ENCODE measurements at places on chromosomes 12 and 14.
A peak's percentile ranks its signal among the peaks of the same experiment; 100 is the strongest.

DNA sequence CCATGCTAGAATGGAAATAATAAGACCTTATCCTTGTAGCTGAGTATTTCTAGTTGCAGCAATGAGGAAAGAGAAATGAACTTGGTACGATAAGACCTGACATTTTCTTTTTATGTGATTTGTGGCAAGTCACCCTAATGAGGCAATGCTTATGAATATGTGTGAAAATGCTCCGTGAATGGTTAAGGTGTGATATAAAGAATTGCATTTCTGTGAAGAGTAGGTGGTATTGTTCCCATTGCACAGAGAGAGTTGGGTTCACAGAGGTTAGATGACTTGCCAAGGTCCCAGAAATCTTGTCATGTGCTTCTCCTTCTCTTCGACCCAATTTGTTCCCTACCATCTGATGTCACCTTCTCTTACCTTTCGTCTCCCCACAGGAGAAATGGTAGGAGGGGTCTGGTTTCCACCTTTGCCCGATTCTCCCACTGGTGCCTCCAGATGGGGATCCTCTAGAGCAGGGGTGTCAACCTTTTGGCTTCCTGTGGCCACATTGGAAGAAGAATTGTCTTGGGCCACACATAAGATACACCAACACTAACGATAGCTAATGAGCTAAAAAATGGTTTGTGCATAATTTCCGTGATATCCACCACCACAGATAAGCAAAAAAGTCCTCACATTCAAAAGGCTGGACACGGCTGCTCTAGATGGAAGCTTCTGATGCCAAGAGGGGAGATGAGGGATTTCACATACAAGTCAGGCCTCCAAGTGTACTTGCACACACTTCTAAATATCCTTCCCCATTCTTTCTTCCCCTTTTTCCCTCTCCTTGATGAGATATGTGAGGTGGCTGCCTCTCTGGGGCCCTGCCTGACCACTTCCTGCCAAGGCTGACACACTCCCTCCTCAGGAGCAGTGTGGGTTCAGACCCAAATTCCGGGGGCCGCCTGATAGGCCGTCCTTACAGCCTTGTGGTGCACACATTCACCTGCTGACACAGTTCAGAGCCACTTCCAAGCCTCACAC is 96.1 kb downstream of the PLXNC1 start:
- no peak for ATAC-seq

DNA sequence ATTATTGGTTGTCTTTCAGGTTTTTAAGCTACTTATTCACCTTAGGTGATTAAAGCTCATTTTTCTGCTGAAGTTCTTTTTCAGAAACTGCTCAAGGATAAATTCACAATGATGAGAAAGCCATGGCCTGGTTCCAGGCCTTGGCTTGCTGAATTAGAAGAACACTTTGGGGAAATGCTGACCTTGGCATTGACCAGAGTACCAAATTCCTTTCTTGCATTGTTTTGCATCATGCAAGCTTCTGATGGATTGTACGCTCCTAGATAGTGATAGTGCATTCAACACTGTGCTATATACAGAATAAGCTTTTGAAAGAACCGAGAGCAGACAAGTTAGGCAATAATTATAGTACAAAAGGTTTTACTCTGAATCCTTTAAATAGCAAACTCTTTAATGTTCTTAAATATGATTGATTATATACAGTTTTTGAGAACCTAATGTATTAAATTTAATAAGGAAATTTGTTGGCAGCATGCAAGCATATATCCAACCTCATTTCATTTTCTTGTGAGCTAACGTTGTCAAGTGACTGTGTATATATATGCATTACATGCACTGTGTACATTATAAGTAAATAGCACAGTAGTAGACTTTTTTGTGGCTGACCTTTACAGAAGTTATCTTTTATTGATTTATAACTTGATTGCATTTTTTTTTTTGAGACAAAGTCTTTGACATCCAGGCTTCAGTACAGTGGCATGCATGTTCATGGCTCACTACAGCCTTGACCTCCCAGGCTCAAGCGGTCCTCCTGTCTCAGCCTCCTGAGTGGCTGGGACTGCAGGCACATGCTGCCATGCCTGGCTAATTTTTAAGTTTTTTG is 99.2 kb downstream of the DIP2B start:
- peak; percentile 63 for ATAC-seq

DNA sequence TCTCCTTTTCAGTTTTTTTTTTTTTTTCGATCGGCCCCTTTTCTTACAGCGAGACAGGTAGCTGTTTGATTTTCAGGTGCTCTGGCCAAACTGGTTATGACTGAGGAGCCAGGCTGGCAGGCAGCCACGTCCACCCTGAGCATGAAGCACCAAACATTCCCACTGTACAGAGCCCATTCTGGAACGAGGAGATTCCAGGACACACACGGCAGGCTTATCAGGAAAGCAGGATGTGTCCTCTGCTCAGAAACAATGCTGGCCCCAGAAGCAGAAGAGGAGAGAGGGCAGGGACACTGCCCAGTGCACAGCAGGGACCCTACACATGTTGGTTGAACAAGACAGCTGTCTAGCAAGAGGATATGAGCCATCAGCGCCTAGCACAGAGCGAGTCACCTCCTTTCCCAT is 3.7 kb upstream of the KRT2 start:
- ATAC-seq: no peak

GRCh38 chr14:72243309-72244293 is 311.4 kb downstream of the RGS6 start:
- no peak for ATAC-seq

DNA sequence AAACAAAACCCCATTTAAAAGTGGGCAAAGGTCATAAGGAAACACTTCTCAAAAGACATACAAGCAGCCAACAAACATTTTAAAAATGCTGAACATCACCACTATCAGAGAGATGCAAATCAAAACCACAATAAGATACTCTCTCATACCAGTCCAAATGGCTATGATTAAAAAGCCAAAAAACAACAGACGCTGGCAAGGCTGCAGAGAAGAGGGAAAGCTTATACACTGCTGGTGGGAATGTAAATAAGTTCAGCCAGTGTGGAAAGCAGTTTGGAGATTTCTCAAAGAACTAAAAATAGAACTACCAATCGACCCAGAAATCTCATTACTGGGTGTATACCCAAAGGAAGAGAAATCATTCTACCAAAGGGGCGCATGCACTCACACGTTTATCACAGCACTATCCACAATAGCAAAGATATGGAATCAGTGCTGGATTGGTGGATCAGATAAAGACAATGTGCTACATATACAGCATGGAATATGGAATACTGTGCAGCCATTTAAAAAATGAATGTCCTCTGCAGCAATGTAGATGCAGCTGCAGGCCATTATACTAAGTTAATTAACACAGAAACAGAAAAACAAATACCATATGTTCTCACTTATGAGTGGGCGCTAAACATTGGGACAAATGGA is 102.1 kb upstream of the DAAM1 start:
- ATAC-seq: no peak

DNA sequence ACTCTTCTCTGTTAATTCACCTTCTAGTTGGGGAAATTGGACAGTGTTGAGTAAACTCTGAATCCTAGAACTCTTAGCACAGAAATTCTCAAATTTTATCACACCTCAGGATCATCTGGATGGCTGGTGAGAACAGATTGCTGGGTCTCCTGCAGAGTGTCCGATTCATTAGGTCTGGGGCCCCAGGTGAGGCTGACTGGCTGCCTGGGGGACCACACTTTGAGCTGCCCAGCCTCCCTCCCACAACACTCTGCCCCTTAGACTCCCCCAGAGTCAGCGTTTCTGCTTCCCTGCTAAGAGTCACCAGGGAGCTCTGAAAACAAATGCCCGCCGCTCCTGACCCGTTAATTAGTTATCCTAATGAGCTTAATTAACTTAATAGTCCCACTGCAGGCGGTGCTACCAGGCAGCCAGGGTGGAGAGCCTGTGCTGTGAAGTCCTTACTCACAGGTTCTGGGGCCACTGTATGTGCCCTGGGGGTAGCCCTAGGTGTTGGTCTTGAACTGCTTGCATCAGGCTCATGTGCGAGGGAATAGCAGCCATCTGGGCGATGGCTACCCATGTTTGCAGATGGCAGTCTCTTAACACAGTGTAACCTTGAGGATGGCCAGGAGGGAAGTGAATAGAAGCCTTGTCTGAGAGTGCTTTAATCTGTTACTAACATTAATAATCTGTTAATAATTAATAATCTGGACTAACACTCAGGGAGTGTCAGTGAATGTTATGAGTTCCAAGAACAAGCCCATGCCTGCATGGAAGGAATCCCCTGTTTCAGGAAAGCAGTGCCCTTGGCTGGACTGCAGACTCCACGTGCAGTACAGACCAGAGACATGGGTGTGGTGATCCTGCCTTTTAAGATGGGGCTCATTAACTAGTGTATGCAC is 35.6 kb downstream of the AACS start:
- no peak for ATAC-seq

GRCh38 chr12:10220398-10221077 is 7.9 kb downstream of the GABARAPL1 start:
- peak; percentile 98 for ATAC-seq

DNA sequence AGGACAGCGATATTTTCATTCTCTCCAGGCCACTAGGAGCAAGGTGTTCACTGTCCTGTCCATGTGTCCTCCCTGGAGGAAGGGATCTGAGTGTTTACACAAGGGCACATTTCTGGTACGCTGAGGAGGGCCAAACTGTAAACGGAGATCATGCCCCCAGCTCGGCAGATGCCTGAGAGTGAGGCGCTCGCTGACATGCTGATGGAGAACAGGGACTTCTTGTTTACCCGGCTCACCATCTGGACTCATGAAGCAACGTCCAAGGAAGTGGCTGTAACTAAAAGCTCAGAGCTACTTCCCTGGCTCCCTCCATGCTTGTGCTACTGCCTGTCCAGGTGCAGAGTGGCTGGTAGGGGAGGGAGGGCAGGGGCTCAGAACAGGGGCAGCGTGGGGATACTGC is 43.4 kb upstream of the KCNA1 start:
- ATAC-seq: peak; percentile 62

GRCh38 chr14:70317969-70318634 is 41.4 kb downstream of the COX16 start:
- no peak for ATAC-seq

DNA sequence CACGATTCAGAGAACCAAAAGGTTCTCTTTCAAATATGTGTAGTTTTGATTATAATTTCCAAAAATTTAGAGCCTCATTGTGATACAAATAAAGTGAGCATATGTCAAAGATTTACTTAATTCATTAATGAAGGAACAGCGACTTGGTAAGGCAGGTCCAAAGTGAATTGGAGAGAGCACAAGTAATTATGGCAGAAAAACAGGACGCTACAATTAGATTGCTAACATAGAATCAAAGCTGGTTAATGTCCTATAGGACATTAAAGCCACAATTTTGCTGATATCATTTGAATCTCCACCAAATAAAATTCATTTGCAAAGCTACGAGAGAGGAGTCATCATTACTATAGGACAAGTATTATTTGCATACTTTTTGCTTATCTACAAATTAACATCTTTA is 164.2 kb downstream of the CCER1 start:
- ATAC-seq: no peak

DNA sequence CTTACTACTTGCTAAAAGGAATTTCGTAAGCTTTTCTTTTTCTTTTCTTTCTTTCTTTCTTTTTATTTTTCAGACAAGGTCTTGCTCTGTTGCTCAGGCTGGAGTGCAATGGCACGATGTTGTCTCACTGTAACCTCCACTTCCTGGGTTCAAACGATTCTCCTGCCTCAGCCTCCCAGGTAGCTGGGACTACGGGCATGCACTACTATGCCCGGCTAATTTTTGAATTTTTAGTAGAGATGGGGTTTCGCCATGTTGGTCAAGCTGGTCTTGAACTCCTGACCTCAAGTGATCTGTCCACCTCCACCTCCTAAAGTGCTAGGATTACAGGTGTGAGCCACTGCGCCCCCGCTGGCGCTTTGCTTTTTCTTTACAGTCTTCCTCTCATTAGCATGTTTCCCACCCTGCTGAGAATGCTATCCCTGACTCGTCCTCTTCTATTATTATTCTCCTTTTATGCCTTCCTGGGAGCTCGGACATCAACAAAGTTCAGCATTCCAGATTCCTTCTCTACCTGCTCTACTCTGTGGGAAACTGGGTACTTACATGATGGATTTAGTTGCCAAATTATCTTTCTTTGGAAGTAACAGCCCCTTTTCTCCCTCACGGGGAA is 3.1 kb downstream of the MTHFD1 start:
- ATAC-seq: no peak

- peak; percentile 61 for ATAC-seq
These were observed 3.3 kb upstream of the EXOC3L4 start for GRCh38 chr14:103091041-103091882.

GRCh38 chr14:93493054-93493453 is 62.3 kb downstream of the UNC79 start:
- no peak for ATAC-seq

DNA sequence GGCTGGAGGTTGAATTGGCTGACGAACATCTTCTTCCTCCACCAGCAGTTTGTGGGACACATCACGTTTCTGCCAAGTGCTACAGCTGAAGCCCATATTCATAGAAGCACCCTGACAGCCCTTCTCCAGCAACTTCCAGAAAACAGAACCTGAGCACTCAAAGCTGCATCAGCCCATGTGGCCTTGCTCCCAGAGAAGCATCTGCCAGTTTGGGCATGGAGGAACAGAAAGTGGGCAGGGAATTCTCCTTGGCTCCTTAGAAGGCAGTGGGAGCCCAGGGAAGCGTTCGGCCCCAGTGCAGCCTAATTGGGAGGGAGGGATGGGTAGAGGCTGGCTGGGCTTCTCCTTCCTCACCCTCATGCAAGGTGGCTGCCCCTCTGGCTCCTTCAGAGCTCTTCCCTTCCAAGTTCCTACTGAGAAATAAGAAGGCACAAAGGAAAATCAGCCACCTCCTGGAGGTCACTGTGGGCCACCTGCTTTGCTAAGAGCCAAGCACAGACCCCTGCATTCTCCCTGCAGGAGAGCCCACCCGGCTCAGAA is 4.1 kb upstream of the NGB start:
- no peak for ATAC-seq

DNA sequence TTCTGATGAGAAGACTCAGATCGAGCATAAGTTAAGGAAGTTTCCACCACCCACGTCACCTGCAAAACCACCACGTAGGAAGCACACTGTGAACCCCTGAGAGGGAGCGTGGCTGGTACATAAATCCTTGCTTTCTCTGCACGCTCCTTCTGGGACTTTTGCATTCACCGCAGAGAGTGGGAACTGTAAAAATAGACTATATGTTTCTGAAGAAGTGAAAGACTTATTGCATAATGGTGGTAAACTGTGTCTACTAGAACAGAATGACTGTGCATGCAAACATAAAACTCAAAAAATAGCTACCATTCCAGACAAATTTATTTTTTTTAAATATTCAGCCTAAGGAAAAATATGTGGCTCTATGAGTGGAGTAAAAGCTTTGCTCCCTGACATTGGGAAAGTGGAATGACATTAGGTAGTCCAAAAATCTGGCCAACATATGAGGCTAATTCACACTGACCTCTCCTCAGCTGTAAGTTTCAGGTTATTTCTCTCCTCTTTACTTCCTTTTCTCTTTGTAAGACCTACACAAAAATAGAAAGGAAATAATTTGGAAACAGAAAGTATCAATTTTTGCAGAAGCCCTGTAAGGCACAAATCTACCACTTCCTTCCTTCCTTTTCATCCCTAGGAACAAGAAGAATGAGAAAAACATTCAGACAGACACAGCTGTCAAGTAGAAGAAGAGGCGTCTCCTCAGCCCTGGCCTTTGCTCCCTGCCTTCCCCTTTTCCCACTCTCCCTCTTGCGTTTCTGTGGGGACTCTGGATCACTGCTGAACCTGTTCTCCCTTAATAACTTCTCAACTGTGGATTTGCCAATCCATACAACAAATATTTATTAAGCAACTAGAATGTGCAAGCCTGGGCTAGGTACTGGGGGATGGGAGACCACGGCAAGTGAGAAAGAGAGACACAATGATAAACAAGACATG is 264.3 kb upstream of the FOXN3 start:
- ATAC-seq: peak; percentile 10

GRCh38 chr14:80567905-80568536 is 356.7 kb upstream of the DIO2 start:
- no peak for ATAC-seq
